ENCODE measurements at places on chromosomes 16 and 17. TPM values are rescaled to one million over a fixed set of nuclear protein-coding genes. Genes with fewer than 3 reads are reported as not detected.

DNA sequence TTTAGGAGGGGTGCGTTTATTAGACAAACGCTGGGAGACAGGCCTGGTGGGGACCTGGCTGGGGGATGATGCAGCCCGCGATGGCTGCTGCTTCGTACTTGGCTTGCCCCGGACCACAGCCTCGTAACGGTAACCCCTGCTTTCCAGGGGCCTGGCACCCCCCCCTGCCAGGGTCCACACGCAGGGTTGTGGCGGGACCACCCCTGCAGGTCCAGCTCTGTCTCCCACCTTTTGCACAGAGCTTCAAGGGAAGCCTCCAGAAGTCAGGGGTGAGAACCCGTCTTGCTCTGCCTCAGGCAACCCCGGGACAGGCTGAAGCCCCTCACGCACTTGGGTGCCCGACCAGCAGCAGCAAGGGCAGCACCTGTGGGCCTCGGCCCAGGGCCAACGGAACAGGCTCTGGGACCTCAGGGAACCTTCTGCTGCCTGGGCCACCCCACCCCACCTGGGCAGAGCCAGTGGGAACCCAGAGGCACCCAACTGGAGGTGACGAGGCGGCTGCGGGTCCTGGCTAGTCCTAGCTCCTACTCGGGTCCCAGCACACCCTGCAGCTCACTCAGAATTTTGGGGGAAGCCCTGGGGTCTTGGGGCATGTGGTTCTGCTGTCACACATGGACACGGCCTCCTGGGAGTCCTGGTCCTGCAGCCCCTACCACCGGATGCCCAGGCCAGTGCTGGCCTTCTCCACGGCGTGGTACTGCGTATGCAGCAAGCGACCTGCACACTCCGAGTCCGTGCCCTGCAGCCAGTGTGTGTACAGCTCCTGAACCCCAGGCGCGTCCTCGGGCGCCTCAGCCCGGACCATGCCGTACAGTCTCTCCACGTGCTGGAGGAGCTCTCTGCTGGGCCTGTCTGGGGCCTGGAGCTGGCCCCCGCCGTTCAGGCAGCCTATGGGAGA lies 3.1 kb downstream of the HAGHL start:
- DNase-seq, result no peak

- DNase-seq, result no peak
These were observed 296.3 kb downstream of the HS3ST4 start for GRCh38 chr16:25988084-25988483.

GRCh38 chr16:50643192-50643591 lies 37.9 kb downstream of the SNX20 start:
- DNase-seq, result no peak

DNA sequence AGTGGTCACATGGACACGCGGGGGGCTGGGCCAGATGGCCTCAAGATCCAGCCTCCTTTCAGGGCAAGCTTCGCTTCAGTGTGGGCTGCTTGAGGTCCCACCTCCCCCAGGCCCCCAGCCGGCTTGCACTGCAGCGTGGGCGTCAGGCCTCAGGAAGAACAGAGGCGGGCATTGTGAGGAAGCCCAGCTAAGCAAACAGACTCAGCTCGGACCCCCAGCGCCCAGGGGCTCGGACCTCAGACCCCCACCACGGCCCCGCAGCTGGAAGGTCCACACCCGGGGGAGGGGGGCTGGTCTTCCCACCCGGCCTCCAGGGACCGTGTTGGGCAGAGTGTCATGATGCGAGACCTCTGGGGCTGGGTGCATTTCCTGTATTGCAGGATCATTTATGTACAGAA lies 24.7 kb upstream of the ZNF469 start:
- no peak for DNase-seq

- DNase-seq, result no peak
These were observed 88.5 kb downstream of the KCNJ12 start for GRCh38 chr17:21464611-21465021.

GRCh38 chr16:19583665-19584300 lies 28.3 kb downstream of the VPS35L start:
- peak; percentile 66 for DNase-seq

- DNase-seq, result no peak
These were observed 1.2 kb upstream of the SOST start for GRCh38 chr17:43759836-43760235.

HOXB13 gene
- 5.3 TPM for total RNA-seq

NME3 gene
- total RNA-seq, result 224 TPM

NAGS gene
- 4.2 TPM for total RNA-seq

All from HT-29 (cell line).